Femur (tissue), 1 donor: ENCODE measurements at places on chromosomes 16 and 17.
A peak's percentile ranks its signal among the peaks of the same experiment; 100 is the strongest.

DNA sequence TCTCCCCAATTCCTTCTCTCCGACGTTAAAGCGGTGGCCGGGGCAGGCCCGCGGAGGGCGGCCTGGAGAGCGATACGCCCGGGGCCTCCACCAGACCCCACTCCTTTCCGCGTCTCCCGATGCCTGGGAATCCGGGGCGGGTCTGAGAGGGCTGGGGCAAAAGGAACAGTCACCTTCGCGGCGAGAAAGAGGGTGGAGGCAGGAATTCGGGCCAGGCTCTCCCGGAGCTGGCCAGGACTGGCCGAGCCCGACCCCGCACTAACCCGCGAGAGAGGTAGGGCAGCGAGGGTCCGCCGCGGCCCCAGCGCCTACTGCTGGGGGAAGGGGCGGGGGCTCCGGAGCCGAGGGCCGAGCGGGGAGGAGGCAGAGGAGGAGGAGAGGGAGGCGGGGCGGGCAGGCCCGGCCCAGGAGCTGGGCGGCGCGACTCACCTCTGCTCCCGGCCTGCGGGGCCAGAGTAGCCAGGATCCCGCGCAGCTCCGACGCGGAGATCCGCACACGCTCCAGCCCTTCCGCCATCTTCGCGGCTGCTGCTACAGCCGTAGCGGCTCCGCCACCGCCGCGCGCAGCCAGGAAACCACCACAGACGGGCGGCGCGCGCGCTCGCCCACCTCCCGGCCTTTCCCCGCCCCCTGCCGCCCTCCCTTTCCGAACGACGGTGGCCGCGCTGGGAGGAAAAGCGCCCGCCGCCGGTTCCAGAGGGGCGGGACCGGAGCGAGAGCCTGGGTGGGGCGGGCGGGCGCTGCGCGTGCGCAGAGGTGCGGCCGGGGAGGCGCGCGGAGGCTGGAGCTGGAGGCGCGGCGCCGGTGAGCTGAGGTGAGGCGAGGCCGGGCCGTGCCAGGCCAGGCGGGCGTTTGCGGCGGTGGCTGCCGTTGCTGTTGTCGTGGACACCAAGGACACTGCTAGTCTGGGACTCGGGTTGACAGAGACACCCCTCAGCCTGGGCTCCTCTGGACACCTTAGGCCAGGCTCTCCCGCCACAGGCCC, at the start of the genes SMG6 and SRR:
Gene SMG6 (minus strand): TSS at position 582 of the 985 bp plus-strand sequence. CDS start 65 bp downstream, at position 517.
Gene SRR (plus strand): TSS at position 747 of the 985 bp plus-strand sequence. CDS start 11,611 bp downstream, outside the sequence.
- peak; percentile 96 for DNase-seq

- DNase-seq = no peak
Observed at GRCh38 chr16:69338557-69339288, 641 bp downstream of the COG8 start.

DNA sequence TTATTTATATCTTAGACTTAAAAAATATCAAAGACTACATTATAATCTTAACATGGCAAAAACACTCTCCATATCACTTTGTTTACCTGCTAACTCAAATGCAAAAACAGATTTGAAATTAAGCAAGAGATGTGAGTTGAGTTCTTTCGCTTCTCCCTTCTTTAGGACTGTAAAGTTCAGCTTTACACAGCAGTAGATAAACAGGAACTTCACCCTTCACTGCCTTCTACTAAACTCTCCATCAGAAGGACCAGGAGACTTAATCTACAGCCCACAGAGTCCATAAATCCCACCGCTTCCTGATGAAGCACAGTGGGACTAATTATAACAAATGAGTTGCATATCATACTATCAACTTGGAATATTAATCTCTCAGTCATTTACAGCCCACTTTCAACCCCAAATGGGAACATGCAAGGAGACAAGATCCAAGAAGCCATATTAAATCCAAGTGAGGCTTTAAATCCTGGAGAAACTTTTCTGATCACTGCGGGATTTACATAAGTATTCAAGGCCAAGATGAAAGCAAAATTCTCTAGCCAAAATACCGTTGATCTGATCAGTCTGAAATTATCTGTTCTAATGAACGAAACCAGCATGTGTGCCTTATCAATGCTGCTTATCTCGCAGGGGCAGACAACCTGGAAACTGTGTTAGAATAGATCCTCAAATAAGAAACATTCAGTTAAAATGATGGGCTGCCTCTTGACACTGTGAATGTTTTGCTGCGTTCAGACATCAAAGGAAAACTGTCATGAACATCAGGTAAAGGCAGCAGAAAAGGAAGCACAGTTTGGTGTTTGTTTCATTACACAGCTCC, 1.6 kb downstream of the AMFR start:
- no peak for DNase-seq

GRCh38 chr16:10847176-10847575, 28.6 kb upstream of the TVP23A start:
- no peak for DNase-seq

DNA sequence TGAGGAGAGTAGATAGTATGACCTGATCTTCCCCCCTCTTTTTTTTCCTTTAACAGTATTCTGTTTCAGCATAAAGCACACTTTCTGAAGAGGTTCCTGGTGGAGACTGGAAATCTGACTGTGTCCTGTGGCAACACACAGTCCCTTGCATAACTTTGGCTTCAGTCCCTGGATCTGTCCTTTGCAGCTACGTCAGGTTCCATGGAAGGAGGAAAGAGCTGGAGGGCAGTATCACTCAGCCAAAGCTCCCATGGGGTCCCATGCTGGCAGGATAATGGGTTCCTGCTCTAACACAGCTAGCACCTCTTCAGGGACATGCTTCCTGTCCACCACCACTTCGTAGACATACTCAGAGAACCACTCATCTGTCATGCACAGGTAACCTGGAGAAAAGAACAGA, 13.3 kb upstream of the SLC6A4 start:
- no peak for DNase-seq

DNA sequence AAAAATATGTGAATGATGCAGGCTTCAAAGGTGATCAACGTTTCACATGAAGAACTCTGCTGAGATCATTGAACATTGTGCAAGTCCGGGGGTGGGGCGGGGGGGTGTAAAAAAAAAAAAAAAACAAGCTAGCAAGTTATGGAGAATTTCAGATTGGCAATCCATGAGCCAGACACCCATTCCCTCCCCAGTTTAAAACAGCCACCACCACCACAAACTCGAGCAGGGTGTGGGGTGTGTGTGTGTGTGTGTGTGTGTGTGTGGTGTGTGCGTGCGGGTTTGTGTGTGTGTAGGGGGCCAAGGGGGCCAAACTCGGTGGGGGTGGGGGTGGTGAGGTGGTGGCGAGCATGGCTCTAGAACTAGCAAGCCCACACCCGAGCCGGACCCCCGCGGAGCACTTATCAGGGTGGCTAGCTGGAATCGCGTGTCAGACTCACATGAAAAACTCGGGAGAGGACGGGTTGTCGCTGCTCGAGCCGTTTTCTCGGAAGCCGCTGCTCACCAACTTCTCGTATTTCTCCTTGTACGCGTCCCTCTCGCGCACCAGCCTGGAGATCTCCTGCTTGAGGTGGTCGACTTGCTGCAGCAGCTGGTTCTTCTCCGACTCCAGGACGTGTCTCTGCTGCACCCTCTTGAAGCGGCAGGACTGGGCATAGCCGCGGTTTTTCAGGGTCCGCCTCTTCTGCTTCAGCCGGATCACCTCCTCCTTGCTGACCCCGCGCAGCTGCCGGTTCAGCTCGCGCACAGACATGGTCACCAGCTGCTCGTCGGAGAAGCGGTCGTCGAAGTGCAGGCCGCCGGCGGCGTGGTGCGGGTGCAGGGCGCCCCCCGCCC, 2.0 kb downstream of the MAF start:
- DNase-seq = peak; percentile 87

GRCh38 chr16:58195344-58195743, 2.6 kb downstream of the CSNK2A2 start:
- DNase-seq = no peak

- no peak for DNase-seq
Observed at GRCh38 chr16:75192606-75193264, 14.2 kb downstream of the CTRB2 start.

GRCh38 chr17:78029697-78030096, 71.2 kb downstream of the TNRC6C start:
- DNase-seq = no peak

- DNase-seq = no peak
Observed at GRCh38 chr16:86986136-86986535, 331.1 kb downstream of the C16orf95 start.
